ENCODE measurements at places on chromosomes 3 and 15.

GRCh38 chr3:150384296-150385212, 23.5 kb upstream of the TSC22D2 start:
- DNase-seq: no peak

DNA sequence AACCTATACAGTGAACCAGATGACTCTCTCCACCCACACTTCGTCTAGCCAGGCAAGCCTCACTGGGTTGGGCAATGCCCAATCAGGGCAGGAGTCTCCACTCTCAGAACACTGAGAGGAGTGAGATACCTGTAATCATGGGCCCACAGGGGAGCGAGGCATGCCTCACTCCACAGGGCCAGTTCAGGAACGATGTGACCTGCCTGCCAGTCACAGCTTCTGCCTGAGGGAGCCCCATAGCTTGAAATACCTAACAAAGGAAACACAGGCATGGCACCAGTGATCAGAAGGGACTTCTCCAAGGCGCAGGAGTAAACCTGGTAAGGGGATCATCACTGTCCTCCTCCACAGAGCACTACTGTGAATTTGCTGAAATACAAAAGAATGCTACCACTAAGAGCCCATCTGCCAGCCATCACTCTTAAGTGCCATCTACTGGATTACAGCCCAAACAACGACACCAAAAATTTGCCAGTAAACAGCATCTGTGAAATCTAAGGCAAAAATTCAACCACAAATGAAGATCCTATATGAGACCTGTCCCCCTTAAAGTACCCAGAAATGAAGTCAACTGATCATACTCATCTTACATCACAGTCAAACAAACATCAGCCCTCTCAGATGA, 689.9 kb upstream of the SEMA6D start:
- no peak for DNase-seq

GRCh38 chr3:43406643-43407023, 120.3 kb downstream of the SNRK start:
- no peak for DNase-seq

- DNase-seq: no peak
Measured at GRCh38 chr3:46660543-46661523, 32.6 kb downstream of the ALS2CL start.

DNA sequence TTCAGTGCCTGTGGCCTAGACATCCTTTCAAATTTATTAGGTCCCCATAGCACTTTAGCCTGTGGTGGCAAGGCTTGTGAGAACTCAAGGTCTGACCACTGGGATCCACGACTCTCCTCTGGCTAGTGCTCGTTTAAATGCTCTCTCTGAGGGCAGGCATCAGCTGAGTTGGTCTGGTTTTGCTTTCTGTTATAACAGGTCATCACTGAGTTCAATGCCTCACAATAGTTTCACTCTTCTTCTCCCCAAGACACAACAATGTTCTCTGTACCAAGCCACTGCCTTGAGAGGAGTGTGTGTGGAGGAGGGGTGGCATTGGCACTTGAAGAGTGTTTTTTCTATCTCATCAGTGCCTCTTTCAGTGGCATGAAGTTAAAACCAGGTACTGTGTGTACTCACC, 7.6 kb downstream of the OR5K4 start:
- no peak for DNase-seq

DNA sequence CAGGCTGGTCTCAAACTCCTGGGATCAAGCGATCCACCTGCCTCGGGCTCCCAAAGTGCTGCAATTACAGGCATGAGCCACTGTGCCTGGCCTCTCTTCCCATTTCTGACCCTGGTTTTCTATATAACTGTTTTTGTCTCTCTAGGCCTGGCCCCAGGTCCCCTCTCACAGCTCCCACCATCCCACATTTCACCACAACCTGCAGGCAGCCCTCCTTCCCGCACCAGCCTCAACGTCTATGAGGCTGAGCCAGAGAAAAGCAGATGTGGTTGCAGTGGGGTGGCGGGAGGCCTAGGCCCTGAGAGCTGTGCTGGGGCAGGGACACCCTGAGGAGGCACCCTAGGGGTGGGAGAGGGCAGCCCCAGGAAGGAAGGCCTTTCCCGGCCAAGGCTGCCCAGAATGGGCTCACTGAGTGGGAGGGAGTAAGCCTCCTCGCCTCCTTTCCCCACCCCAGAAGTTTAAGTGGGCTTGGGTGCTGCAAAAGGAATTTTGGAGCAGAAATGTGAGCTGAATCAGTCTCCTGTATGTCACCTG, 99.7 kb downstream of the LSM3 start:
- DNase-seq: no peak

DNA sequence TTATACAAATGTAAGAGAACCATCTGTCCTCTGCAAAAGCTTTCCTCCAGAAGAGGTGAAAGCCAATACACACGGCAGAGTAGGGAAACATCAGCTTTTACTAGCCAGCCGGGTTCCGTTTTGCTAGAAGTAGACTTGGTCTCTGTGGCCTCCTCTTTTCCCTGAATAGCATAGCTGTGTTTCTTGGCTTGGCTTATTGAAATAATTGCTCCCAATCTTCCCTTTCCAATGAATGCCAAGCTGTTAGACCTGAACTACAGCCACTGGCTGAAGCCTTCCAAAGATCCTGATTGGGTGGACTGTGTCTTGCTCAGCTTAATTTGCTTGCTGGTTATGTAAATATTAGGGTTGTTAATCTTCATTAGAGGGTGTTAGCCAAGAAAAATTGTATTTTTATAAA, 157.8 kb upstream of the ROPN1 start:
- DNase-seq: no peak

DNA sequence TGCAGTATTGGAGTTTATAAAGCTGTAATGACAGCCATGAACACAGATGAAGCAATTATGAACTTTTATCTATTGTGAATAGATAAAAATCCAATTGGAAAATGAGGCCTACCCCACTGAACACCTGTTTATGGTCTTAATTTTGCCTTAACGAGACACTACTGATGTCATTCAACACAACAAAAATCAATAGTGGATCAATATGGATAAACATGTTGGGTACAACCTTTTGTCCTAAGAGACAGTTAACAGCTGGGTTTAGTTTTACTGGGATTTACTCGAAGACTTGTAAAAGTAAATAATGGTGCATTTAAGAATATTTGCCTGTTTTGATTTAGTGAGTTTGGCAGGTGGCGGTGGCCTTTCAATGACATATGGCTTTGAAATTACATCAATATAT, 217.8 kb downstream of the NR1D2 start:
- DNase-seq: no peak

DNA sequence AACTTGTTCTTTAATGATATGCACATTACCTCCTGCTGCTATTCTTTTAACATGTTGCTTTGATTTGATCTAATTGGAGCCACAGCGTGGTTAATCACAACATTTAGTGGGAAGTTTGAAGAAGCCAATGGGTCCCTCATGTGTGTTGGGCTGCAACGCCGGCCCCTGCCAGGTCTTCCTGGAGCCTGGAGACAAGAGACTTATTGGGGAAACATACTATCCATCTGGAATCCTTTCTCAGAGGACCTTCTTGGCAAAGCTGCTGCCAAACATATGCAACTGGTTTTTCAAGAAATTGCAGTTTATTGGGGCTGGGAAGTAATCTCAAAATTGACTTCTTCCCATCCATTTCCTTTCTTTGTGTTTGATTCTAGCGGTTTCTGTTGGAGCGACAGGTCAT, 396.3 kb upstream of the PROK2 start:
- no peak for DNase-seq

DNA sequence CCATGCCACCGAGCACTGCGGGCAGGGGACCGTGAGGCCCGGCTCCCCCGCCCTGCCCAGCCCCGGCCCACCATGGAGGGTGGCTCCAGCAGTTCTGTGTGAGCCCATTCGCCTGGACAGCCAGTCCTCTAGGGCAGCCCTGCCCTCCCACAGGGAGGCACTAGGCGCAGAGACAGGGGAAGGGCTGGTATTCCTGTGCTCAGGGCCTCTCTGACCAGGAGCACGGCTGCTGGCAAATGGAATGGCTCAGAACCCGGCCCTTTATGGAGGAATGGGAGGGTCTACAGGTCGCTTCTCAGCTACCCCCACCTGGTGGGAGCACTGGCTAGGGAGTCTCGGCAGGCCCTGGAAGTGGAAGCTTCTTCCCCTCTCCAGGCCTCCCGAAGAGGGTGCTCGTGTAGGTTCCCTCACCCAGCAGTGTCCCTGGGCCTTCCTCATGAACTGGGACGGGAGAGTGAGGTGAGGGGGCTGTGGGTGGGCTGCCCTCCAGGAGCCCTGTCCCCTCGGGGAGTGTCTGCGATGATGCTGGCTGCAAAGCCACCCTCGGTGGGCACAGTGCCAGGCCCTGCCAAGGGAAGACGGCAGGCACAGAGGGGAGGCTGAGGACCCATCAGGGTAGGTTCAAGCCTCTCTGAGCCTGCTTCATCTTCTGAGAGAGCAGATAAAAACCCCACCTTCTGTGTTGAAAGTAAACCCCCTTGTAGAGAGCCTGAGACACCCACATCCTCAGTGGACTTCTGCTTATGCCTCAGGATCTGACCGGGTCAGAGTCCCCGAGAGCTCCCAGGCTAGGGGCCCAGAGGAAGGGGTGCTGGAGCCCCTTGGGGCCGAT, 1.5 kb downstream of the MELTF start:
- DNase-seq: no peak

- no peak for DNase-seq
Measured at GRCh38 chr15:84969257-84969656, 12.4 kb upstream of the PDE8A start.

DNA sequence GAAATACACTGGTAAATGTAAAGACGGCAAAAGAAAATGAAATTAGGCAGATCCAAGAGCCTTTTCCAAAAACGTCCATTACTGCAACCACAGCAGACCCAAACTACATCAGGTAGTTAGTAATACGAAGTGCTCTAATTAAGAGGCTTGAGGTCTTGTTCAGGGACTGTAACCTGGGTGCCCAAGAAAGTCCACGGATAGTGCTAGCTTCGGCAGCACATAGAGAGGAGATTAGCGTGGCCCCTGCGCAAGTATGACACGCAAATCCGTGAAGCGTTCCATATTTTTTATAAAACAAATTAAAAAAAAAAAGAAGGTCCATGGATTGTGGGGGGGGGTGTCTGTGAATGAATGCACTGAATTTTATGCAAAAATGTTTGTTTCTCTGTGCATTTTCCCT, 1.4 kb downstream of the COPB2 start:
- DNase-seq: no peak

GRCh38 chr3:127954640-127955039, 39.6 kb downstream of the KBTBD12 start:
- no peak for DNase-seq

DNA sequence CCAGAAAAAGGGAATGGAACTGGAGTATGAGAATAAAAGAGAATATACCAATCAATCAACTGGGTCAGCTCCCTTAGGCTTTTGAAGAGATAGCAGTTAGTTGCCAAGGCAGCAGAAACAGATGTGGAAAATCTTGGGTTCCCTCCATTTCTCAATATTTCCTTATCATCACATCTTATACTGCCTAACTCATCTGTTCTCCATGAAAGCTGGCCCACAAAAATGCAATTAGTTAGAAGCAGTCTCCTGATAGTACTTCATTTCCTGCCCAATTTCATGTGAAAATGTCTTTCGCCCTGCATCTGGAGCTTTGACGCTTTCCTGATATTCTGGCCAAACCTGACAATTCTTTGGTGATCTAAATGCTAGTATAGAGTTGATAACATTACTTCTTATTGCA, 30.1 kb upstream of the SPTSSB start:
- no peak for DNase-seq

GRCh38 chr3:50194128-50194902, 2.9 kb downstream of the GNAT1 start:
- DNase-seq: peak; percentile 15

- no peak for DNase-seq
Measured at GRCh38 chr15:28981351-28981720, 95.6 kb downstream of the APBA2 start.

DNA sequence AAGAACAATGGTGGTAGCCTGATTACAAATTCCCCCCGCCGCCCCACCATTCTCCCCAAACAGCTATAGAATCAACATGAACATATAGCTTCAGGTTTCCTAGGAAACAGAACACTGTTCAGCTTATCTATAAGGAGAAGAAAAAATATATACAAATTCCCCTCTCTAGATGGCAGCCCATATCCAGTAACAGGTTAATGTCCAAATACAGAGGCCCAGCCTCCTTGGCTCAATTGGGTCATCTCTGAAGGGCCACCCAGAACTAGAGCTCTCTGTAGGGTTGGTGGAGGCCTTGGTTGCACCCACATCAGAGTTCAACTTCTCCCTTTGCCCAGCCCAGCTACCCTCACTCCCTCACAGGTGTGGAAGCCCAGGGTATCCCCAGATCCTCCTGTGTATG, 91.5 kb upstream of the ADAMTS17 start:
- DNase-seq: no peak

GRCh38 chr3:169041677-169042171, 621.8 kb downstream of the MECOM start:
- peak; percentile 42 for DNase-seq

DNA sequence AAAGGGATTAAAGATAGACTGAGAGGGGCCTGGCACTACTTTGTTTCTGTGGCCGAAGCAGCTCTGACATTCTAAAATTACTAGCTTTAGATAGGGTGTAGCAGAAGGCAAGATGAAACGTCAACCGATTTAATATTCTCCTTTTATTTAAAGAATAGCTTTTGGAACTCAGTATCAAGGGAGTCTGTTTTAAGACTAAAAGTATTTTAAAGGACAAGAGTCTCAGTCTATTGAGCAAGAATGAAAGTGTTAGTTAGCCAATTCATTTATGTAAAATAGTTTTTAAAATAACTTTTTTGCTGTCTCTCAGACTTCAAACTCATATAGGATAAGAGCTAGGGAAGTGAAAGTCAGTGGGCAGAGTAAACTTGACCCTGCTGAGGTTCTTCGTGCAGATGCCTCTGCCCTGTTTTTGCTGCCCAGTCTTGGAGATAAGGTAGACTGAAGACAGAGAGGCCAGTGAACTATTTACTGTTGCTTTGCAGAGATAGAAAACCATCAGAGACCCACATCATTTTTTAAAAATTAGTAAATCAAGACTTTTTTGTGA, 1090.9 kb downstream of the ROBO2 start:
- DNase-seq: no peak

DNA sequence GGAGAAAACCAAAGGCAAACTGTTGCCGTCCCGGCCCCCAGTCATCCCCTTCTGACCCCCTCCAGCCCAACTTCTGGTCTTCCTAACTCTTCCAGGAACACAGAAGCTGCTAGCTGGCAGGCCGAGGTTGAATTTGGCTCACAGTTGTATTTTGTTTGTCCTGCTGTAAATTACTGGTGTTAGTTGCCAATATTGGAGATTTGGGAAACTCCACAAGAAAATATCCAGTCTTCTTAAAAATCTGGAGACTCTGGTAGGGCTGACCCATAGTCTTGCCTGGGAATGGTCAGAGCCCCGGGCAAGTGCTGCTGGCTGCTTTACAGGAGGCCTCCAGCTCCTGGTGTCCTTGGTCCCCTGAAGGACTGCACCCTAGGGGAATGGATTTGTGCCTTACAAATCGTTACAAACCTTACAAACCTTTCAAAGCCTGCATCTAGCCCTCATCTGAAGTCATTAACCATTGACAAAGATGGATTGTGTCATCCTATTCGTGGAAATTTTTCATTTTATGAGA, 112.0 kb upstream of the MCTP2 start:
- DNase-seq: no peak

DNA sequence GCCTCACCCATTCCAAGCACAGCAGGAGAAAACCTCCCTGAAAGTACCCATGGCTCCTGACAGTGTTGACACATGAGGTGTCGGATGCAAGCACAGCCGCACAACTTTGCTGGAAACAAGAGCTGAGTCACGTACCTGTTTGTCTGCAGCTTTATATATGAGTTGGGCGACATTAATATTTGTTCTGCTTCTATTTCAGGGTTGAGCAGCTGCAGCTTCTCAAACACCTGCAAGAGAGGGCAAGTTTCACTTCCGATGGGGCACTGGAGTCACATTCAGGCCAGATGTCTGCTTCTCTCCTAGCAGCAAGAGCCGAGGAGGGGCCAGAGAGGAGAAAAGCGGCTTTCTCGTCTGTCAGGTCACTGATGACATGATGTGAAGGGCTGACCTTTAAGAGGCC, 88.0 kb downstream of the NUP210 start:
- no peak for DNase-seq
